ENCODE measurements at places on chromosomes 2 and 18.

DNA sequence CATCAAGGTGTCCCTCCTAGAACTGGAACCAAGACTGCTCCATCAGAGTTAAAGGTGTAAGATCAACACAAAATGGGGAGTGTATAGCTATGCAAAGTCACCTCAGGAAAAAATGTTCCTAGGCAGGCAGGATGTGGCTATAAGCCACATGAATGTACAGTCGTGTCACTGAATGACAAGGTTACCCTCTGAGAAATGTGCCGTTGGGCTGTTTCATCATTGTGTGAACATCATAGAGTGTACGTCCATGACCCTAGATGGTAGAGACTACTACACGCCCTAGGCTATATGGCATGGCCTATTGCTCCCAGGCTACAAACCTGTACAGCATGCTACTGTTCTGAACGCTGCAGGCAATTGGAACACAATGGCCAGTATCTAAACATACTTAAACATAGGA is 24.5 kb downstream of the TYMS start:
- DNase-seq: no peak

GRCh38 chr18:37529863-37530262 is 35.7 kb downstream of the CELF4 start:
- DNase-seq: no peak

- no peak for DNase-seq
Observed at GRCh38 chr2:127763776-127764175, 47.2 kb downstream of the WDR33 start.

DNA sequence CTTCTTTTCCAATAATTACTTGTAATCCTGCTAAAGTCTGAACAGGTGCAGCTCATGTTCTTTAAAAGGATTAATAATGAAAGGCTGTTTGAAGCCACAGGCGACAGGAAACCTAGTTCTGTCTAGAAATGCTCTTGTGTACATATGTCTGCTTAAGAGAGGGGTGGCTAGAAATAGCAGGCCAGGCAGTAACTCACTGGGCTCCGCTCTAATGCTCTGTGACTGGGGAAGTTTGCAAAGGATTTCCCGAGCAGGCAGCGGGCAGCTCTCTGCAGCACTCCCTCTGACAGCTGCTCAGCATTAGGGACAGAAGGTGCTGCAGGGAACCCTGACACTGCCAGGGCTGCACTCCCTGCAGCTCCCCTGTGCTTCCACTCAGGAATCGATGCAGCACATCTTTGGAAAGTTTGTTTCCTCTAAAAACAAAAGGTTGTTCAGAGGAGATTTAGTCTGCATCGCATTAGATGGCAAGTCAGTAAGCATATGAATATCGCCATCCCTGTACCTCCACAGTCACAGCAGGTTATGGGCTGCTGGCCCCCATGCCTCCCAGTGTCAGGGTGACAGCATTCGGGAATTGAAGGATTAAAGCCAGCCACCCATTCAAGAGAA is 33.1 kb upstream of the TTC39C start:
- DNase-seq: no peak

DNA sequence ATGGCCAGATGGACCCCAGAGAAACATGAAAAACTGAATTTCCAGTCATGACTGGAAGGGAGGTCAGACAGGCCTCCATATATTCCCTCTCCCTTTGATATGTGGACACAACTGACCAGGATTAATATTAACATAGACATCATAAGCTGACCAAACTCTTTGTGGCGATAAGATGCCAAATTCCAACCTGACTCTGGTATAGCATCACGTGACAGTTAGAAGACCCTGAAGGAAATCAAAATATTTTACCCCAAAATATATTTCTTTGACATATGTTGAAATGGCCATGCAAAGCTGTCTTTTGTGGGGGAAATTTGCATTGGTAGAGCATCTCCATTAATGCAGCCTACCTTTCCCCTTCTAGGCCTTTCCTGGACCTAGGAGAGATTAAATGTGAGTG is 36.7 kb downstream of the ST6GAL2 start:
- DNase-seq: no peak
